ENCODE measurements at places on chromosomes 7 and 10. TPM values are rescaled to one million over a fixed set of nuclear protein-coding genes. Genes with fewer than 3 reads are reported as not detected.

CTAGE4 gene
- 0.17 TPM for total RNA-seq

DNA sequence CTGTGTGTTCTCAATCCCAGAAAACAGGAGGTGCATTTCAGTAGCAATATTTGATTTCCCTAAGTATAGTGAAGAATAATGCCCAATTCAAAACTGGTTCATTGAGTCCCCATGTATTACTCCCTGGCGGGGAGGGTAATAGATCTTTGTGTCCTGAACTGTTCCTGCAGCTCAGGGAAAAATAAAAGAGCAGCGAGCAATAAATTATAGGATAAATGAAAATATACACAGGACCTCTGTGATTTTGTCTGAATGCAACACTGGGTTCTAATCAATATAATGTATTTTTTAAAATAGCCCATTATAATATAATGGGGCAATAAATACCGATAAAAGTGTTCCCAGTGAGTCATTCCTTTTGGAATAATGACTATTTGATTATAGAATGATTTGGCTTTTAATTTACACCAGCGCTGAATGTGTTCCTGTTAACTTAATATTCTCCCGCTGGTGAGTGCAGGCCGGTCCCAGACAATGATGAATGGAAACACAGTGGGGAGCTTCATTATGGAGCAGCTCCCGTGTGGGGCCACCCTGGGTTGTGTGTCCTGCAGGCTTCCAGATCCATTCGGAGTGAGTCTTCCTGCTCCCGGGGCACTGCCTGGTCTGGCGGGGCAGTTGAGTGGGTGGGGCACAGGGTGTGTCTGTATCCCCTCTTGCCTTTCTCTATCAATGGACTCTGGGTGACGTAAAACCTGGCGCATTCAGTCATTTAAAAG, 263.1 kb downstream of the ACTR3B start:
- no peak for DNase-seq

NUTM2E gene
- total RNA-seq, result 0.86 TPM

DNA sequence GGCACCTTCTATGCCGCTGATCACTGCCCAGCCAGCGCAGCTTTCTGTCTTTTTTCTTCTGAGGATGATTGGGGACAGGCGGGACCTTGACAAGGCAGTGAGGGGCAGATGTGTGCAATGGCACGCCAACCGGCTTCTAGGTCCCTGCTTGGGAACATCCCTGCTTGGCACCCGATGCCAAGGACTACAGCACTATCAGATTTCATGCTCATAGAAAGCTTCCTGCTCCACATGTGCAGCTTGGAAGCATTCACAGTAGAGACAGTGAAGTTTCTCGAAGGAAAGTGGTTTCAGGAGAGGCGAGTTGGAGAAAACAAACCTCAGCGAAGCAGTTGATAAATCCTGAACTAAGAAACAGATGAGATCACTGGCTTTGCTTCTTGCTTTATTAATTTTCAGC, 267.5 kb upstream of the HABP2 start:
- no peak for DNase-seq

DNA sequence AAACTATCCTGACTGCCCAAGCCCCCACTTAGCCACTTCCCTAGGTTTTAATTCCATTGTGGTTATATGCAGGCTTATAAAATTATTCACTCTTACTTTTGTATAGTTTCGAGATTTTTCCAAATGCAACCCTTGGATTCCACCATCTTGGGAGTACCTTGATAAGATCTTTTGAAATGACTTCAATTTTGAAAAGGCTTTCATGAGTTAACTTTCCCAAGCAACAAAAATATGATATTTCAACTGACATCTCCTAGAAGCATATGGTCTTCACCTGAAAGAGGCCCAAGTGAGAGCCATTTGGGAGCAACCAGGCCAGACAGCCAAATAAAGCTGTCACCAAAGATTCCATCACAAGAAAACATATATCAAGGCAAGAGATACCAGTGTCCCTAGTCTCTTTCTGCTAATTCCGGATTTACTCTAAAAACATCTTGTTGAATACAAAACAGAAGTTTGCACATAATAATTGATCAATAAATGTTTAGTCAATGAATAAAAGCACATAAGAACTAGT, 1.7 kb upstream of the ST8SIA6 start:
- no peak for DNase-seq

KIF20B gene
- total RNA-seq, result 10.7 TPM

INHBA gene
- total RNA-seq, result not detected

HTR5A gene
- total RNA-seq, result 0.20 TPM

GRCh38 chr7:142303650-142304049, 45.8 kb upstream of the PRSS58 start:
- no peak for DNase-seq

GRCh38 chr10:49327036-49327813, 28.3 kb downstream of the C10orf71 start:
- no peak for DNase-seq

DNA sequence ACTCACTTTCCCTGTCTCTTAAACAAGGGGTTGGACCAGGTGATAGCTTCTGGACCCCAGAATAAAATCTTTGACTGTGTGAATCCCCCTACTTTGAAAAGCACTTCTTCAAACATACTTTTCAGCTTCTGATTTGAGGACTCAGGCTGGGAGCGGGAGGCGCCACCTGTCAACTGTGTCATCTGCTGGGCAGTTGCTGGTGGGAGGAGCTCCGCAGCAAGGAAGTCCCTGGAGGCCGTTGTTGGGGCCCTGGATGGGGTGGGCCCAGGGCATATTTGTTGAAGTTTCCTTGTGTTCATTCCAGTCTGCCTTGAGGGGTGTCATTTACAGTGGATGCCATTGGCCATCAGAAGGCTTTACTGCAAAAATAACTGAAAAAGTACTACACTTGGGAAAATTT, 197.7 kb downstream of the CCDC3 start:
- DNase-seq, result peak; percentile 62

DNA sequence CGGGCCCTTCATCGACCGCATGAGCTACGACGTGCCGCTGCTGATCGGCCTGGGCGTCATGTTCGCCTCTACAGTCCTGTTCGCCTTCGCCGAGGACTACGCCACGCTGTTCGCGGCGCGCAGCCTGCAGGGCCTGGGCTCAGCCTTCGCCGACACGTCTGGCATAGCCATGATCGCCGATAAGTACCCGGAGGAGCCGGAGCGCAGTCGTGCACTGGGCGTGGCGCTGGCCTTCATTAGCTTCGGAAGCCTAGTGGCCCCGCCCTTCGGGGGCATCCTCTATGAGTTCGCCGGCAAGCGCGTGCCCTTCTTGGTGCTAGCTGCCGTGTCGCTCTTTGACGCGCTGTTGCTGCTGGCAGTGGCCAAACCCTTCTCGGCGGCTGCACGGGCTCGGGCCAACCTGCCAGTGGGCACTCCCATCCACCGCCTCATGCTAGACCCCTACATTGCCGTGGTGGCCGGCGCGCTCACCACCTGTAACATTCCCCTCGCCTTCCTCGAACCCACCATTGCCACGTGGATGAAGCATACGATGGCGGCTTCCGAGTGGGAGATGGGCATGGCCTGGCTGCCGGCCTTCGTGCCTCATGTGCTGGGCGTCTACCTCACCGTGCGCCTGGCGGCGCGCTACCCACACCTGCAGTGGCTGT, 1.2 kb downstream of the SLC18A3 start:
- DNase-seq, result peak; percentile 71

DNA sequence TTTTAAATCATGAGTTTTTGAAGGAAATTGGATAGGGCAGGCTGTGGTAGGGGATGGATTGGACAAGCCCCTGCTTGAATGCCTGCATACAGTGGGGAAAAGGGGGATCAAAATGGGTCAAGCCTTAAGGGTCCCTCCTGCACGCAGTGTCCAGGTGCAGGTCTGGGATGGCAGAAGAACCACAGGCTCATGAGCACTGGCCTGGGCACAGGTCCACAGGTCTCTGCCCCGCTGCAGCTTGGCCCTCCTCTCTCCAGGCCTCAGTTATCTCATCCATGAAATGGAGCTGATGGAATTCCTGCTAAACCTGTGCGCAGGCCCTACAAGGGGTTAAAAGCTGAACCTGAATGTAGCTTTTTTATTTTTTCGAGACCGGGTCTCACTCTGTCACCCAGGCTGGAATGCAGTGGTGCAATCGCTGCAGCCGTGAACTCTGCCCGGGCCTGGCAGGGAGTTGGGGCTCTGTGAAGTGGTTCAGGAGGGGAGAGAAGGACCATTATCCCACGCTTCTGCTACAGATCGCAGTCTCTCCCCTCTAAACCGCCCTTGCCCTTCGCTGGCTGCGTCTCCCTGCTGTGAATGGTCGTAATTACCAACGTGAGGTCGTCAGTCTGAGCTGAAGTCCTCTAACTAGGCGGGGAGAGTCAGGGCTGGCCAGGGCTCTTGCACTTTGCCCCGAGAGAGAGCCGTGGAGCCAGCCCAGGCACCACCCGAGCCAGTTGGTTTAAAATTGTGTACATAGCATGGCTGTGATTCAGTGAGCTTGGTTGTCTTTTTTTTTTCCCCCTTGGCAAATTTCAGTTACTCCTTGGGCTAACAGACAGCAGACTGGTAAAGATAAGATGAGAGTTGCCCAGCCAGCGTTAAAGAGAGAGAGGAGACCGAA, 77.5 kb upstream of the GTF2I start:
- no peak for DNase-seq

ATOH7 gene
- 0.86 TPM for total RNA-seq

HECW1 gene
- 68.7 TPM for total RNA-seq

All from glutamatergic neuron (in vitro differentiated cells).